ENCODE measurements at places on chromosomes 2 and 18.

DNA sequence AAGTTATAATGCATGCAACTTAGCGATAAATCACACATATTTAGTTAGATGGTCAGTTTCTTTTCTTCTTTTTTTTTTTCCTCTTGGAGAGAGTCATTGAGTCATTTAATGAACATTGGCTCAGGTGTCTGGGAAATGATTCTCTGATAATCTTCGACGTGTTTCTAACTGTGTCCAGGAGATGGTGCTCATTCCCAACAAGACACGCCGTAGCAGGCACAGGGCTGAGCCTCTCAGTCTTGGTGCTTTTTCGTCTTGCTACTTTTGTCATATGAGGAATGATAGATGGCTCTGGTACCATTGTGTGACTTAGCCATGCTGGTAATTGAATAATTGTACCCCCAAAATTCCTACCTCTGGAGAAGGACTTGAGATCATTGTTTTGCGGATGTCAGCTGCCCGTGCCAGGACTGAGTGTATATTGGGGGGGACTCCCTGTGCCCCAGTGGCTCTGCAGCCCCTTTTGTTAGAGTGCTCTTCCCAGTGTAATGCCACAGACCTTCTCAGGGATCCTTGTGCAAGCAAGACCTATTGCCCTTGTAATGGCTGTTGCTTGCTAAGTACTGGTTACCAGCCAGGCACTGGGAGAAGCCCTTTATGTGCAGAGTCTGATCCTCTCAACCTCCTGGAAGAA, 107.6 kb upstream of the CYRIA start:
- peak; percentile 31 for DNase-seq

- DNase-seq, result no peak
These were observed 7.7 kb downstream of the VRK2 start for GRCh38 chr2:58054264-58054663.

GRCh38 chr2:17591846-17592245, 51.4 kb downstream of the VSNL1 start:
- DNase-seq, result no peak

- DNase-seq, result no peak
These were observed 50.7 kb downstream of the ODC1 start for GRCh38 chr2:10397297-10397875.

DNA sequence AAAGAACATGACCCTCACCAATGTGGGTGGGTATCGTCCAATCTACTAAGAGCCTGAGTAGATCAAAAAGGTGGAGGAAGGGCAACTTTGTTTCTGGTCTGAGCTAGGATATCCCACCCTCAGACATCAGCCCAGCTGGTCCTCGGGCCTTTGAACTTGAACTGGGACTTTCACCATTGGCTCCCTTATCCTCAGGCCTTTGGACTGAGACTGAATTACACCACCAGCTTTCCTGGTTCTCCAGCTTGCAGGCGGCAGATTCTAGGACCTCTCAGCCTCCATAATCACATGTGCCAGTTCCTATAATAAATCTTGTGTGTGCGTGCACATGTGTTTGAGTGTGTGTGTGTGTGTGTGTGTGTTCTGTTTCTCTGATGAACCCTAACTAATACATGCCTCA, 10.6 kb downstream of the MGAT4A start:
- no peak for DNase-seq

DNA sequence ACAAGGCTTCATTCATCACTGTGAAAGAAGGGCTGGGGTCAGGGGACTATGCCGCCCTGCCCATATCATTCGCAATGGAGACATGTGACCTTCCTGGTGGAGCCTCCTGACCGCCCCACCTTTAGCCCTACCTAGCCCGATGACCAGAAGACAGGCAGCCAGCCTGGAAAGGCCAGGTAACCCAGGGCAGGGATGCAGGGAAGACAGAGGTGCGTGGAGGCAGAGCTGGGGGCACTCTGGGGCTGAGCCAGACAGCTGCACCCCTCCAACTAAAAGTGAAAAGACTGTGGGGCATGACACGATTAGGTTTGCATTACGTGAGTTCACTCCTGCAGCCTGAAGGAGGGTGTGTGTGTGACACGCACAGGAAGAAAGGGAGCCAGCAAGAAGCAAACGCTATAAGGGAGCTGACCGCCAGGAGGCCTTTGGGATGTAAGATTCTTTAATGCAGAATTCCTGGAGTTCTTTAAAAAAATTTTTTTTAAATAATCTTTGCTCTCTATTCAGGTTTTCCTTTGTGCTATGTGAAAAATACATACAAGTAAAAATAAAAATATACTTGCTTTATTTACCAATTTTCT, 3.7 kb upstream of the HES6 start:
- DNase-seq, result no peak

- no peak for DNase-seq
These were observed 488.9 kb downstream of the MBD2 start for GRCh38 chr18:53735526-53735925.

- no peak for DNase-seq
These were observed 58.8 kb downstream of the PRKRA start for GRCh38 chr2:178392215-178392614.

Measured in NCI-H1930 (cell line).